ENCODE measurements at places on chromosomes 3 and 15. TPM values are rescaled to one million over a fixed set of nuclear protein-coding genes. Genes with fewer than 3 reads are reported as not detected.
A peak's percentile ranks its signal among the peaks of the same experiment; 100 is the strongest.

Gene MAGEL2
- 0.02 TPM for polyA plus RNA-seq

Gene CSPG5
- 11.2 TPM for polyA plus RNA-seq

Gene ADGRG7
- not detected for polyA plus RNA-seq

Gene BRPF1
- 13.7 TPM for polyA plus RNA-seq

DNA sequence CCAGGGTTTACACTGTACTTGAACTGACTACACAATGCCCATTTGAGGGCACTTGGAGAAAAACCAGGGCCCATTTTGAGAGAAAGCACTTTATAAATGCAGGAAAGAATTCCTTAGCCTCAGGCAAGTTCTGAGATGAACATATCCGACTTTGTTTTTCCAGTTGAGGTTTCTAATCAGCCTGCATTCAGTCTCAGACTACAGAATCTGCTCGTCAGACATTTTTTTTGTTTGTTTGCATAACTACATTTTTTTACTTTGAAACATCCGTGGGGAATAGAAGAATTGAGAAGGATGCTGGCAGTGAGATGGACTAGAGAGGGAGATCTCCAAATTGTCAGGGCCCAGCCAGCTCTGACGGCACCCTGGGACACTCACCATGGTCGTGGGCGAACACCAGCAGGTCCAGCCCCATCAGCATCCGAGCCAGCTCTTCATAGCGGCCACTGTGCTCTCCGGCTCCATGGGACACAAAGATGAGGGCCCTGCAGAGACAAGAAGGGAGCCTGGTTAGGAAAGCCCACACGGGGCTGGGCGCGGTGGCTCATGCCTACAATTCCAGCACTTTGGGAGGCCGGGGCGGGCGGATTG is 40.8 kb downstream of the MGLL start:
- DNase-seq, result no peak

- DNase-seq, result no peak
Measured at GRCh38 chr15:90750186-90750585, 33.0 kb downstream of the BLM start.

GRCh38 chr15:24848050-24848449 is 106.7 kb upstream of the SNRPN start:
- peak; percentile 87 for DNase-seq

GRCh38 chr3:111723293-111724215 is 128.4 kb upstream of the ZBED2 start:
- no peak for DNase-seq

GRCh38 chr3:130491431-130491830 is 25.5 kb upstream of the COL6A6 start:
- DNase-seq, result no peak

DNA sequence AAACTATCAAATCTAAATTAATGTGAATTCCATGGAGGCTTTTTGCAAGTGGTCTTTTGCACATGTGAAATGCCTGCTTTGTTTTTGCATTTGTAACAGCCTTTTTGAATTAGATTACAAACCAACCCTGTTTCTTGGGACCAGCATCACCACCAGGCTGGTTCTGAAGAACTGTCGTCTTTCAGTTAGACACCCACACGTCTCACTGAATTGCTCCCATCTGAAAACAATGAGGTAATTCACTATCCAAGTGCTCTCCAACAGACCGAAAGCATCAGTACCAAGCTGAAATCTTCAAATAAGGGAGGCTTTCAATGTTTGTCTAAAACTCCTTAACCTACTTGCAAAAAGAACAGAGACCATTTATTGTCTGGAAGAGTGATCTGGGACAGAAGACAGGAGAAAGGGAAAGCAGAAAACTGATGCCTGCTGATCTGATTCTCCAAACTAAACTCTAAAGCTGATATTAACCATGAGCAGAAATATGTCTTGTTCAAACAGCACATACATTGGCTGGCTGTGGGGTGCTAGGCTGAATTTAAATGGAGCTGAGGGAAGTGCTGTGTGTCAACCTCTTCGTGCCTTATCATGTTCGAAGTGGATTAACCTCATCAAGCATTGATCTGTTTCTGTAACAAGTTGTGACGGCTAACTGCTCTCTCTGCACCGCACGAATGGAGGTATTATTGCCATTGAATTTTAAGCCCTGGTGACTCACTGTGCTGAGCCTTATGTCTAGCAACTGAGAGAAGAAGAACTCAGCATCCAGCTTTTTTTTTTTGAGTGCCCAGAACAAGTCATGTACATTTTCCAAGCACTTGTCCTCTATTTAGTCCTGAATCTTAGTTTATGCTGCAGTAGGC is 213.7 kb upstream of the P2RY1 start:
- no peak for DNase-seq

DNA sequence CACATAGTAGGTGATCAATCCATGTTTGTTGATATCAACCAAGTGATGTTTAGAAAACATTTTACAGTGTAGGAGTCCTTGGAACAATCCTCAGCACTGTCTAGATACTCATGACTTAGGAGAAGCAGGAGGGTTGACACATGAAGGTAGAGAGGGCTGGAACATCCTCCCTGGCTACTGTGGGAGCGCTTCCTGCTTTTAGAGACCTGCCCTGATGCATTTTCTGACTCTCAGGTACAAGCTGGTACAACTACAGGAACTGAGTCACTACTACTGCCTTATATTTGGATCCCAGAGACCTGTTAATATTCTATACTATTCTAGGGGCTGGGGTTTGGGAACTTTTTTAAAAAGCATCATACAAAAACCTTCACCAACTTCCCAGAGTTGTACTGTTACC is 20.1 kb downstream of the GPR156 start:
- DNase-seq, result no peak
